ENCODE measurements at places on chromosomes 3 and 15. TPM values are rescaled to one million over a fixed set of nuclear protein-coding genes. Genes with fewer than 3 reads are reported as not detected.
A peak's percentile ranks its signal among the peaks of the same experiment; 100 is the strongest.

Gene RASGRP1
- 0.72 TPM for total RNA-seq

Gene NEK11
- total RNA-seq: 8.1 TPM

GRCh38 chr3:29649815-29650547 is 369.1 kb downstream of the RBMS3 start:
- H3K27me3 ChIP-seq: no peaks in the 10 kb centered on the region
- H3K36me3 ChIP-seq: no peaks in the 10 kb centered on the region
- no peak overlapping the region for H3K27ac ChIP-seq
- H3K4me3 ChIP-seq: no peak overlapping the region
- no peak for DNase-seq

Gene LRRC57
- total RNA-seq: 13.2 TPM

Gene DLEC1
- 3.0 TPM for total RNA-seq

DNA sequence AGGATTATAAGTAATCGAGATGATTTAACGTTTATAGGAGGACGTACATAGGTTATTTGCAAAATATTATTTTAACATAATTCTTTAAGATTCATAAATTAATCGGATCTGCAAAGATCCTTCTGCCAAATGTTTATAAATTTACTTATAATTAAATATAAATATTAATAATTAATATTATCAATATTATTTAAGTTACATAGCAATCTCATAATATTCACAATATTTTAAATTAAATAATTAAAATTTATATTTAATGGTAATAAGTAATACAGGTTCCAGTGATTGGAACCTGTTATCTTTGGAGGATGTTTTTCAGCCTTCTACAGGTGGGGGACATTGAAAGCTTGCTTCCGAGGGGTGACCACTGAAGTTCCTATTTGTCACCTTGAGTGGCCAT is 16.1 kb downstream of the WDR53 start:
- no peak for DNase-seq
- H3K4me3 ChIP-seq: no peak overlapping the region
- H3K36me3 ChIP-seq: no peaks in the 10 kb centered on the region
- H3K27me3 ChIP-seq: no peaks in the 10 kb centered on the region
- no peak overlapping the region for H3K27ac ChIP-seq

DNA sequence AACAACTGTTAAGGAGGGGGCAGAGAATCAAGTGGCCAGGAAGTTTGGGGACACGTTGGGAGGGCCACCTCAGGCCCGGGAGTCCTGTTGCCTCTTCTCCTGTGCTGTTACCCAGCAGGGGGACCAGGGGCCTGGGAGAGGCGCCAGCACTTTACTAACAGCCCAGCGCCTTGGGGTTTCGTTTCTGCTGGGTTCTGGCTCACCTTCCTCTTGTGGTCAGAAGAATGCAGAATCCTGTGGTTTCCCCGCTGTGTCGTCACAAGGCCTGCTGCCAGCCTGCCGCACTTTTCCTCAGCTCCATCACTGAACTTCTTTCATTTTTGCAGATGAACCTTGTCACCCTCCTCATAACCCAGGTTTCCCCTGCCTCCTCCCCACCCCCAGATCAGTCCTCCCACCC is 67.7 kb downstream of the SLC30A4 start:
- no peaks in the 10 kb centered on the region for H3K4me1 ChIP-seq
- H3K27ac ChIP-seq: no peak overlapping the region
- no peak overlapping the region for H3K4me3 ChIP-seq
- no peaks in the 10 kb centered on the region for H3K27me3 ChIP-seq
- DNase-seq: peak; percentile 41
- no peaks in the 10 kb centered on the region for H3K36me3 ChIP-seq

GRCh38 chr3:167884481-167884880 is 149.0 kb downstream of the SERPINI1 start:
- no peak overlapping the region for H3K27ac ChIP-seq
- no peak for DNase-seq
- H3K4me1 ChIP-seq: no peaks in the 10 kb centered on the region
- H3K27me3 ChIP-seq: no peaks in the 10 kb centered on the region
- no peaks in the 10 kb centered on the region for H3K36me3 ChIP-seq
- H3K4me3 ChIP-seq: no peak overlapping the region

DNA sequence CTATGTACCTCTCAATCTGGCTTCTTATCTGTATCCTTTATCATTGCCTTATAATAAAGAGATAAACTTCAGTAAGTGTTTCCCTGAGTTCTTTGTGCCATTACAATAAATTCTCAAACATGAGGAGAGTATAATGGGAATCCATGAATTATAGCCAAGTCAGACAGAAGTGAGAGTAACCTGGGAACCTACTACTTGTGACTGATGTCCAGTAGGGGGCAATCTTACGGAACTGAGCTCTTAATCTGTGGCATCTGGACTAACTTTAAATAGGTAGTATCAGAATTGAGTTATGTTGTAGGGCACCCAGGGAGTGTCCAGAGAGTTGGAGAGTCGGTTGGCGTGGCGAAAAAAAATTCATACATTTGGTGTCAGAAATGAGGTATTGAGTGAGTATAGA is 542.6 kb downstream of the ZBBX start:
- no peaks in the 10 kb centered on the region for H3K27me3 ChIP-seq
- no peaks in the 10 kb centered on the region for H3K4me1 ChIP-seq
- no peak overlapping the region for H3K27ac ChIP-seq
- H3K4me3 ChIP-seq: no peak overlapping the region
- no peak for DNase-seq

DNA sequence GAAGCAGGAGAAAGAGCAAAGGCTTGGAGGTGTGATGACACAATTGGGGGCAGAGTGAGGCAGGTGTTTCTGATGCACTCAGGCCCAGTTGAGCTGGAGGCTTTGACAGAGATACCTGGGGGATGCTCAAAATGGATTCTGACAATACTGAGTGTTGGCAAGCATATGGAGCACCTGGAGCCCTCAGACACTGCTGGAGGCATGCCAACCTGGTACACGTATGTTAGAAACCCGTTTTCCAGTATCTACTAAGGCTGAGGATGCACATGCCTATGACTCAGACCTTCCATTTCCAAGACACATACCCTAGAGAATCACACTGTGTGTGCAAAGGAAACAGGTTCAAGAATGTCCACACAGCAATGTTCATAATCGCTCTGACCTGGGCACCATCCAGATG is 58.7 kb downstream of the WNT7A start:
- H3K27me3 ChIP-seq: no peaks in the 10 kb centered on the region
- no peak for DNase-seq
- H3K4me1 ChIP-seq: no peaks in the 10 kb centered on the region

GRCh38 chr15:38512901-38513300 is 51.7 kb downstream of the RASGRP1 start:
- H3K27me3 ChIP-seq: no peaks in the 10 kb centered on the region
- no peaks in the 10 kb centered on the region for H3K4me1 ChIP-seq
- DNase-seq: no peak
- H3K36me3 ChIP-seq: no peaks in the 10 kb centered on the region
- H3K27ac ChIP-seq: no peak overlapping the region

DNA sequence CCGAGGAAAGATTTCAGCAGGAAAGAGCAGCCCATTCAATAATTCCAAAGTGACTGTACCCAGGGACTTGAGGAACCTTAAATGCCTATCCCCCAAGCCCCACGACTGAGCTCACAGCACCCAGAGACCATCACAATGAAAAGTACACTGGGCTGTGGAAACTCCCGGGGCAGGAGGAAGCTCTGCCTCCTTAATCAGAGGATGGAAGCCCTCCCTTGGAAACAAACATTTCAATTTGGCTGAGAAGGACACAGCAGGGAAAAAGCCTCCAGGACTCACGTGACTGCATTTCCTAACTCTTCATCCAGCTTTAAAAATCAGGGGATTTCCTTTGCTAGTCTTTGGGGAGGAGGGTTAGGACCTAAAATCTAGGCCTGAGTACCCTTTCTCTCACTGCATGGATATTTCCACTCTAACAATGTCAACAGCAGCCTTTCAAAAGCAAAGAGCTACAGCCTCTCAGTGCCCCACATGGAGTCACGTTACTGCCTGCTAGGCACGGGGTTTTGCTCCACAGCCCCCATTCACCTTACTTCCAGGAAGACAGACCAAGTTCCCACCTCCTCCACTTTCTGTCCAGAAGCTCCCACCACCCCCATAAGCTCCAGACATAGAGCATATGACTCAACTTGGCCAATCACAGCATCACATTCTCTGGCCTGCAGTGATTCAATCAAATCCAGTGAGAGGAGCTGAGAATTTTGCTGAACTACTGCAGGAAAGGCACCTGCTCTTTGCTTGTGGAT is 68.9 kb upstream of the WNT5A start:
- H3K4me3 ChIP-seq: no peak overlapping the region
- no peaks in the 10 kb centered on the region for H3K36me3 ChIP-seq
- no peaks in the 10 kb centered on the region for H3K27me3 ChIP-seq
- no peak for DNase-seq
- no peak overlapping the region for H3K27ac ChIP-seq

- DNase-seq: no peak
- no peak overlapping the region for H3K27ac ChIP-seq
- H3K4me3 ChIP-seq: no peak overlapping the region
- H3K36me3 ChIP-seq: no peaks in the 10 kb centered on the region
These were observed 128.3 kb upstream of the VEPH1 start for GRCh38 chr3:157631478-157631877.

DNA sequence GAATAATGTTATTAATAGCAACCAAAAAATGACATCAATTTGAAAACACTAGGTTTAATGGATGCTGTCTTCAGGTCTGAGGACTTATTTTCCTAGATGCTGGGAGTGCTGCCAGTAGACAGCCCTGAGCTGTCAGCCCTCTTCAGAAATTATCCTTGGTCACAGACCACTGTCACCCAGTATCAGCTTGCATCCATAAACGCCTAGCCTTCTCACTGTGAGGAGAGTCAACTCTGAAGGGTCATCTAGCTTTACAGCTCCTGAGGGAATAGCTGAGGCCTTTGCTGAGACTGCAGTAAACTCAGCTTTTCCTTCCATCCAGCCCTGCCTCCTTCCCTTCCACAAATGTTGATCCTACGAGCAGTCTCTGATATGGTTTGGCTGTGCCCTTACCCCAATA is 19.4 kb upstream of the MNS1 start:
- no peak for DNase-seq
- no peaks in the 10 kb centered on the region for H3K27me3 ChIP-seq
- H3K4me1 ChIP-seq: no peaks in the 10 kb centered on the region
- H3K36me3 ChIP-seq: no peaks in the 10 kb centered on the region
- H3K4me3 ChIP-seq: no peak overlapping the region

Gene SHC4
- total RNA-seq: 0.35 TPM

Gene SH2D7
- total RNA-seq: not detected

DNA sequence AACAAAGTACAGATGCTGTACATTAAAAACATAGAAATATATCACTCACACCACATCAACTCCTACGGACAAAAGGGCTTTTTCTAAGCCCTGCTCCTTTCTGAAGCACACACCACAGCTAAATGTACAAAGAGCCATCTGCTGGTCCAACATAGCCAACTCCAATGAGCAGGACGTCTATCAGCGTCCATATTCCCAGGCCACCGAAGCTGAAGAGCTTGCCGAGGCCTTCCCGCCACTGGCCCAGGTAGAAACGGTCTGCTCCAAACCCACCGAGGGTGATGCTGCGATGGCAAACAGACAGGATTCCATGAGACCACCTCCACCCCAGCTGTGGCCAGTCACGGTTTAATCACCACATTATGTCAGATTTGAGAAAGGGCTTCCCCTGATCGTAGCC is 9.8 kb downstream of the TM2D3 start:
- peaks cover 3% of the 10 kb centered on the region for H3K4me1 ChIP-seq
- H3K27me3 ChIP-seq: no peaks in the 10 kb centered on the region
- no peak for DNase-seq
- H3K27ac ChIP-seq: no peak overlapping the region

Gene PCLAF
- total RNA-seq: not detected
